ENCODE measurements at places on chromosomes 7 and 10.

GRCh38 chr10:42987121-42987541 is 89.7 kb upstream of the RET start:
- DNase-seq: no peak

DNA sequence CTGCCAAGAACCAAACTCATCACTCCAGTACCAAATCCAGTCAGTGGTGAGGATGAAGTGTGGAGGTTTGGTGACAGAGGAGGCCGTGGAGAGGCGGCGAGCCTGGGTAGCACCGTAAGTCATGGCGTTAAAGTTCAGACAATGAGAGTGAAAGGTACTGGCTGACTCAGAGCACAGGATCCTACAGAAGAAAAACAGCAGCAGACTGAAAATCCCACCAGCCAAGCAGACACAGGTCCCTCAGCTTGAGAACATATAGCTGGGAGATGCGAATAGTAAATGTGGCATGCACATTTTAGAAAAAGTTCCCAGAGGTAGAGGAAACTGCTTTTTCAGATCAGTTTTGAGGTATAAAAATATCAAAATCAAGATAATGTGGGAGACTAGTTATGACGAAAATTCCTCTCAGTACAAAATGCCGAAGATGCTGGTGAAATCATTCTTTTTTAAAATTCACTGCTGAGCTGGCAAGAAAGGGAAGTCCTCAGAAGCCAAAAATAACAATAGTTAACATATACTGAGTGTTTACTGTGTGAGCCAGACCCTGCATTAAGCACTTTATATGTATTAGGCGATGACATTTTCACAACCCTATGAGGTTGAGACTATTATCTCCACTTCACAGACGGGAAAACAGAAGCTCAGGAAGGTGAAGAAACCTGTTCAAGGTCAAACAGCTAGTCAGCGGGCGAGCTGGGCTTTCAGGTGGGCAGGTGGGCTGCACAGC is 20.9 kb downstream of the PARP12 start:
- DNase-seq: no peak

DNA sequence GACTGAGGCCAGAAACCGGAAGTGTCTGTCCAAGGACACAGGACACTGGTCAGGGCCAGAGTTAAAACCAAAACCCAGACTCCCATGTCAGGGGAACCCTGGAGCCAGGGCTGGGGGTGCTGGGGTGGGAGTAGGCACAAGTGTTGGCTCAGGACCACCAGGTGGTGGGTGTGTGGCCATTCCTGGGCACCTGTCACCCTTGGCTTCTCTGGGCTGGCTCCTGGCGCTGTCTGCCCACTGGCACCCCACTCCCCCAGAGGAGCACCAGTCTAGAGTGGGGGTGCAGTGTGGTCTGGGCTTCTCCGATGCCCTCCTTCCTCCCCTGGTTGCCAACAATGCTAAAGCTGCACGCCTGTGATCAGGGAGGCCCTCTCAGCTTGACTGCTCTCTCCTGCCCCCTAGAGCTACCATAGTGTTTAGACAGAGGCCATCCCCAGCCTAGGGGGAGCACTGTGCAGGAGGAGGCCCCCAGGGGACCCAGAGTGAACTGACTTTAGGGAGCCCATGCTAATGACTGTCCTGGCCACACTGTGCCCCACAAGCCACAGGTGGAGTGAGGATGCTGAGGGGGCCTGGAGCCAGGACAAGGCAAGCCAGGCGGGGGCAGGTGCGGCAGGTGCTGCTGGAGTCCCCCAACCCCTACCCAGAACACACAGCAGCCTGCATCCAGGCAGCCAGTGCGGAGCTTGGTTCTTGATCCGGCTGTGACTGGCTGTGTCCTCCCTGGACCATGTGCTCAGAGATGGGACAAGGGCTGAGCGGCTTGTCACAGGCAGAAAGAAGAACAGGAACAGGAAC is 11.0 kb downstream of the RASGEF1A start:
- peak; percentile 53 for DNase-seq

- DNase-seq: no peak
Observed at GRCh38 chr10:114915294-114915693, 22.7 kb upstream of the TRUB1 start.

- no peak for DNase-seq
Observed at GRCh38 chr10:117096599-117097201, 41.4 kb downstream of the VAX1 start.

DNA sequence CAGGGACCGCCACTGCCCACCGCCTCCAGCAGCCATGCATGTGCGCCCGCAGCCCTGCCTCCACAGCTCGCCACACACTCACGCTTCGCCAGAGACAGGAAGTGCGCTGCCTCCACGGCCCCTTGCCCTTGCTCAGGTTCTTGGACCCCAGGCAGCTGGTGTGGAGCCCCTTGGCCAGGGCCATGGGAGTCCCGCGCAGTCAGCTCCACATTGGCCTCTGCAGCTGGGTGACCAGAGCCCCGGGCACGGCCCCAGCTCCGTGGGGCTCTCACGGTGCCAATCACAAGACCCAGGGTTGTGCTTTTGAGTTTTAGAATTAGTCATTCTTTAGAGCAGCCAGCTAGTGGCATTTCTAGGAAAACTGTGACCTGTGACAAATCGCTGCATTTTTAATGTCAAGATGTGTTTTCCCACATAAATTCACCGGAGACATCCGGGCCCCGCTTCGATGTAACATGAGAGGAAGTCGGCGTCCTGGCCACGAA is 4.3 kb upstream of the UTF1 start:
- DNase-seq: no peak

DNA sequence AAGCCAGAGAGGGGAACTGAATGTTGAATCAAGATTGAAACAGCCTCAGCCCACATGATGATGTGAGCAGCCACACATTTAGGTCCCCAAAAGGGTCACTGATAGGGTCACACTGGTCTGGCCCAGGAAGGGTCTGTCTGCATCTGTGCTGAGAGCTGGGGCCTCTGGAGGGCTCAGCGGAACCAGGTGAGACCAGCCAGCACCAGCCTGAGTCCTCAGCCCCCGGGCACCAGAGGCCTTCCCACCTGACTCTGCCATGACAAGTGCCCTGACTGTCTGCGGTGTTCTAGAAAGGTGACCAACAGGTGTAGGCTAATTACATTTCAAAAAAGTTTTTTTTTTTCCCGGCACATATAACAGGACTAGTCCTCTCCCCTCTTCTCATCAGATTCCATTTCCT is 76.2 kb downstream of the WDR11 start:
- no peak for DNase-seq

DNA sequence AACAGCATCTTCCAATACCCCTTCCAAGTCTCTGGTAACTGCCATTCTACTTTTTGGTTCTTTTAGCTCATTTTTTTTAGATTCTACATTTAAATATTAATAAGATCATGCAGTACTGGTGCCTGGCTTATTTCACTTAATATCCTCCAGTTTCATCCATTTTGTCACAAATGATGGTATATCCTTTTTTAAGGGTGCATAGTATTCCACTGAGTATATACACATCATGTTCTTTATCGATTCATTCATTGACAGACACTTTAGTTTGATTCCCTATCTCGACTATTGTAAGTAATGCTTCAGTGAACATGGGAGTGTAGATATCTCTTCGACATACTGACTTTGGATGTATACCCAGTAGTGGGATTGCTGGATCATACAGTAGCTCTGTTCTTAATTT is 89.7 kb downstream of the CCDC3 start:
- no peak for DNase-seq

All from germinal center (tissue), 1 donor.